ENCODE measurements at places on chromosomes 3 and 15.

DNA sequence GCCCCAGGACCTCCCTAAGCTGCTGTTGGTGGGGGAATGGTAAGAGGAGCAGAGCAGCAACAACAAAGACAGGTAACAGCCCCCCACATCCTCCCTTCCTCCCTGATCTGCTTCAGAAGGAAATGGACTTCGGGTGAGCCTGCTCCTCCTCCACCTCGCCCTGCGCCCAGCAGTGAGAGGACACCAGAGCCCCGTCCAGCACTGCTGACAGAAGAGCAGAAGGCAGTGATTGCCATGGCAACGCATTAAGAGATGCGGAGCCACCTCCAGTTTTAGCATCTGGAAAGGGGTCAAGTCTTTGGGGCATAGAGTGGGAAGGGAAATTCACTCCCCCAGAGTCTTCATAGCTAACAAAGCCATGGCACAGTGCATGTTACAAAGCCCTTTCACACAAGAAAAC lies 77.6 kb upstream of the HRH1 start:
- no peak for DNase-seq

GRCh38 chr15:31352339-31352751 lies 25.7 kb downstream of the KLF13 start:
- DNase-seq, result no peak

DNA sequence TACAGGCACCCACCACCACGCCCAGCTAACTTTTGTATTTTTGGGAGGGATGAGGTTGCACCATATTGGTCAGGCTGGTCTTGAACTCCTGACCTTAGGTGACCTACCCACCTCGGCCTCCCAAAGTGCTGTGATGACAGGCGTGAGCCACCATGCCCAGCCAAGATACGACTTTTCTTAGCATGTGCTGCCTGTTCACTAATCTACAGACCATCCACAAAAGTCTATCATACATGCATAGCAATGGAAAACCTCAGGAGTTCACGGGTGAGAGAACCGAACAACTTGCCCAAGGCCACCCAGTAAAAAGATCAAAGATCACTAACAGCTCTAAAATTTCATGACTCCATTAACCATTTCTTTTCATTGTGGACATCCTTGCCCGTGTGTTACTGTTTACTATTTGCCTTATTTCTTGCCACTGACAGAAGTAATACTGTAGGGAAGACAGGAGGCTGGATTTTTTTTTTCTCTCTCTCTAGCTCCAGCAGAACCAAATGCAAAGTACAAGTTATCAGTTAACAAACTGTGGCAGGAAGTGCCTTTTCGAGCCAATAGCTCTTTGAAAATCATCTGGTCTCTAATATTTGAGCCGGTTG lies 92.3 kb downstream of the FOXP1 start:
- DNase-seq, result no peak

GRCh38 chr15:63870487-63871209 lies 36.9 kb upstream of the HERC1 start:
- DNase-seq, result peak; percentile 15

- no peak for DNase-seq
Observed at GRCh38 chr3:42891042-42891441, 14.9 kb upstream of the ZNF662 start.

DNA sequence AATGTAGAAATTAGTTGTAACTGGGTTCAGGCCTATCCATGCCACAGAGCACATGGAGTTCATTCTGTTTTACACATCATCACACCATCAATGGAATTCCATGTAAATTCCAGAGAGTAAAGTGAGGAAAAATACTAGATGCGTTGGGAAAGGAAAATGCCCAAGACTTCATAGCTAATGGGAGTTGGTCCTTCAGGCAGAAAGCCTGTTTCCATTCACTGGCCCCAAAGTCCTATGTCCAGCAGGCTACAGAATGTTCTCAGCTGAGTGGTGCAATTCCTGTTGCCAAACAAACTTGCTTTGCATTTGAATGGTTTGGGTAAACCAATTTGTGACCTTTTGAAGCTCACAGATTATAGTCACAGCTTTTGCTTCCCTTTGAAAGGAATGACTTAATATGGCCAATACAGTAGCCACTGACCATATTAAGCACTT lies 164.6 kb upstream of the PFN2 start:
- DNase-seq, result no peak

DNA sequence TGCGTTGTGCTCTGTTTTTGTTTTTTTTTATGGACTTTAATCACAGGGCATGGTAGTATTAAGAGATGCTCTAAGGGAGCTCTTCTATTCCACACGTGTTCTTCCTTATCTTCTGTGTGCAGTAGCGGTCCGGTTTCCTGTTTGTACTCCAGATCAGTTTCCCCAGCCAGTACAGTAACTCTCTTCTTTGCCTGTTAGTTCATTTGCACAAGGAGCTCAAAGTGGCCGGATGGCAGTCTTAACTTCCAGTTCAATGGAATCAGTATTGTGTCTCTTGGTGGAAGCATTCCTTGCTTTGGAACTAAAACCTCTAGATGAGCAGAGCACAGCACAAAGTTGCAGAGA lies 122.0 kb downstream of the KLF13 start:
- DNase-seq, result no peak

- DNase-seq, result no peak
Observed at GRCh38 chr15:66911131-66911700, 154.2 kb upstream of the SMAD3 start.

DNA sequence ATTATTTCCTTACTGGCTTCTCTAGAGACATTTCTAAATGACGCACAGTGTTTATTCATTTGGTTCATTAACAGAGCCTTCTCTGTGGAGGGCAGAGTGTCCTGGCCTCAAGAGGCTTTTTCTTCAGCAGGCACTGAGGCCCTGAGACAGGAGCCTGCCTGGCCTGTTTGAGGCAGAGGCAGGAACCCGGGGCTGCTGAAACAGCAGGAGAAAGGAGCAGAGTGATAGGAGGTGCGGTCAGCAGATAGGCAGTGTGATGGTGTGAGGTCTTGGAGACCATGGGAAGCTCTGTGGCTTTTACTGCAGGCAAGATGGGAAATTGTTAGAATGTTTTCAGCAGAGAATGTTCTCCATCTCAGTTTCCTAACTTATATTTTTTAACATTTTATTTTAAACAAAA lies 358.2 kb downstream of the FEZF2 start:
- no peak for DNase-seq

GRCh38 chr15:85086855-85087254 lies 105.2 kb downstream of the PDE8A start:
- DNase-seq, result no peak

DNA sequence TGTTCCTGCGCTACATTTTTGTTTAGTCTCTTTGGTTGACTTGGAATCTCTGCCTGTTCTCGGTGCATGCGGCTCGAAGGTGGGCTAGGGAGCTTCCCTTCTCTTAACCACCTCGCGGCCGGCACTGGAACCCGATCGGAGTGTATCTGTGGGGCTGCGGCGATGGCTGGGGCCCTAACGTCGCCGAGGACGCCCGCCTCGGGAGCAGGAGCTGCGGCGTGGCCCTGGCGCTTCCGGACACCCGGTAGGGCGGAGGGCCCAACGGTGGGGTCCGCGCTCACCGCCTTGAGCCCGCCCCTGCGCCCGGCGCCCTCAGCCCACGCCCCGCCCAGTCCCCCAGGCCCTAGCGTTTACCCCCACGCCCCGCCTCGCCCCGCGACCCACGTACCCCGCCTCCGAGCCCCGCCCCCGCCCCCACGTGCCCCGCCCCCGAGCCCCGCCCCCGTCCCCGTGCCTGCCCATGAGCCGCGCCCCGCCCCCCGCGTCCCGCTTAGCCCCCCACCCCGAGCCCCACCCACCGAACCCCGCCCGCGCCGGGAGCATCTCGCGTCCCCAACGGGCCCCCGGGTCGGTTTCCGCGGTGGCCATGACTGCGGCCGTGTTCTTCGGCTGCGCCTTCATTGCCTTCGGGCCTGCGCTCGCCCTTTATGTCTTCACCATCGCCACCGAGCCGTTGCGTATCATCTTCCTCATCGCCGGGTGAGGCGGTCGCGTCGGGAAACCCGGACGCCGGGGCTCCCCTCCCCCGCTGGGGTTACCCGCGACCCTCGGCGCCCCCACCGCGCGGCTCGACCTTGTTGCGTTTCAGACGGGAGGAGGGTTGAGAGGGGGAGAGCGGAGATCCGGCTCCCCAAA lies at the start of gene APH1B:
TSS of gene APH1B (plus strand) at position 568 of the 855 bp plus-strand sequence. CDS start at position 587, 19 bp downstream.
- peak; percentile 54 for DNase-seq

- no peak for DNase-seq
Observed at GRCh38 chr3:80040067-80040466, 272.3 kb upstream of the ROBO1 start.

GRCh38 chr3:187186375-187186774 lies 10.9 kb upstream of the RTP1 start:
- no peak for DNase-seq

- DNase-seq, result no peak
Observed at GRCh38 chr15:89616228-89616627, 39.0 kb downstream of the KIF7 start.

- no peak for DNase-seq
Observed at GRCh38 chr3:146403792-146404191, 65.6 kb downstream of the PLSCR2 start.

GRCh38 chr3:33096093-33096868 lies 665 bp downstream of the GLB1 start:
- DNase-seq, result peak; percentile 56

DNA sequence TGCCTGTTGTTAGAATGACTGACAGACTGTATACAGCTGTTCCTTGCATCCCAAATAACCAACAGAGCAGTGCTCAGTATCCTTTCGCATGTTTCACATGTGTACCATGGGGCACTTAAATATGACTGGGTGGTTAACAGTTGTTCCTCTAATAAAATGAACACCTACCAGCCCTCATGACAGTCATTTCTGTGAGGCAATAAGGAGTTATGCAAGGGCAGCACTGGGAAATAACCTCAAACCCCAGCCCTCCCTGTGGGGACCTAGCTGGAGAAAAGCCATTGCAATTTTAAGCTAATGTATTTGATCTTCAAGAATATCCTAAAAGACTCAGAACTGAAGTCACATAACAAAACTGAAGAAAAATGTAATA lies 7.3 kb downstream of the RFT1 start:
- peak; percentile 97 for DNase-seq

DNA sequence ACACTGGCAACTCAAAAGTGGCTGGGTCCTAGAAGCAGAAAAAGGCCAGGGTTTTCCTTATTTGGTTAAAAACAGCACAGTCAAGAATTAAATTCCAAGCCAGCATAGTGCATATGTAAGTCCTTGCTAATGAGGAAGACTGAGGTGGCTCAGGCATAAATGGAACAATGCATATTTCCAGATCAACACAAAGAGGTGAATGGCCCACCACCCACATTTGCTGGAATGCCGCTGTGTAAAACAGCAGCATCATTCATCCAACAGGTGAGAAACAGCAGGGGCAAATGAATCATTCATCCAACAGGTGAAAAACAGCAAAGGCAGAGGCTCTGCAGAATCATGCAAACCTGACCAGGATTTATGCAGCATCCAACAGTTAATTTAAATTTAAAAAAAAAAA lies 32.9 kb downstream of the GPR176 start:
- DNase-seq, result no peak

DNA sequence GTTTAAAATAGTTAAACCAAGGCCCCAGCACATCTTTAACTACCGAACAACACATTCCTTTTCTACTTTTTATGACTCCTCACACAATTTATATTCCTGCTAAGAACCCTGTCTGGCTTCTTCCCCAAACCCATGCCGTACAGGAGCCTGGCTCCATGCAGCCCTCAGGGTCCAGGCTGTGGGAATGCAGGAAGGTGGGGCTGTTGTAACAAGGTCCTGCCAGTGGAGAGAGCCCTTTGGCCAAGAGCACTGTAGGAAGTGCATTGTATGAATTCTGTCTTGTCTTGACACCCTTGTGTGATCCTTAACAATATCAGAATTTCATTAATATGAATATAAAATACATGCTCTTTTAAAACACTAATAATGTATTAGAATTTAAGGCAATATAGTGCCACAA lies 563.8 kb downstream of the TBL1XR1 start:
- no peak for DNase-seq

GRCh38 chr15:69559440-69560190 lies 107.0 kb downstream of the RPLP1 start:
- DNase-seq, result no peak

DNA sequence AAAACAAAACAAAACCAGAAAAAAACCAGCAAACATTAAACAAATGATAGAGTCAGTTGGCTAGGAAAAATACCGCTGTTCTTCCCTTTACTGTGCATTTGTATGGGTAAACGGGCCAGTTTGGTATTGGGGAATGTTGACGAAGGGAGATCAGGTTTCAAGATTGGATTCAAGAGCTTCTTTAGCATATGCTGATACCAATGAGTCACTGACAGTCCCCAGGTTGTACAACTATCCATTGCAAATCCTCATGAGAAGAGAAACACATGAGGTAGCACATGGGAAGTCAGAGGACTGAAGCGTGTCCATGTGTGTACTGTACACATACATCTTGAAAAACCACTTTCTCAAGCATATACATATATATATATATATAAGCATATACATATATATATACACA lies 25.6 kb downstream of the TIGIT start:
- no peak for DNase-seq

DNA sequence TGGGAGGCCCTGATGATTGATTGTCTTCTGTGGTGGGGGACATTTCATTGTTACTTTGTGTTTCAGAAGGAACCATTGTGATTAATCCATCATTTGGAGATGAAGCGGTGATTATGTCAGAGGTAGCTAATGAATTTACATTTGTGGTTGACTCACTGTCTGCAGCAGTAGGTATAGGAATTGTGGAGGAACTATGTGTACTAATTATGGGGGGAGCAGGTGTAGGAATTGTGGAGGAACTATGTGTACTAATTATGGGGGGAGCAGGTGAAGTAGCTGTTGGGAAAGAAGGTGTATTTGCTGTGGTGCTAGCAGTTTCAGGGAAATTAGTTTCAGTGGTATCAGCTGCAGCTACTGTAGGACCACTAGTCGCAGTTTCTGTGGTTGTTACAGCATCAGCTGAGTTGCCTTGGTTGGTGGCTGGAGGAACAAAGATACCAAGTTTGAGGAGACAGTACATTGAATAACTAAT lies 6.9 kb downstream of the MUC13 start:
- no peak for DNase-seq

DNA sequence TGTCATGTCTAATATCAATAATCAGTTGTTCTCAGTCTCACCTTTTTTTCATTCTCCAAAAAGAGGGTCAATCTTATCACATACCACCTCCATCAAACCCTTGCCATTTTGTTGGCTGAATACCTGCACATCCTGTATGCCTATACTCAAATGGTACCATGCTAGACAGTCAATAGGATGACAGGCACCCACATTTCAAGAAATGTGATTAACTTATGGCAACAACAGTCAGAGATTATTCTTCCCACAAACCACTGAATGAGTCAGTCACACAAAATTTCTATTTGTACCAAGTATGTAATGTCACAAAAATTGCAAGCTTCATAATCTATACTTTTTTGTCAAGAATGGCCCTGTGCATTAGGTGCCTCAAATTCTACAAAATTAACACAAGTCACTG lies 5.1 kb upstream of the SLC27A2 start:
- DNase-seq, result no peak

GRCh38 chr3:113105966-113106660 lies 105.2 kb upstream of the BOC start:
- DNase-seq, result no peak

Data from AML-193 (cell line).